ENCODE measurements at places on chromosomes 3 and 15.

DNA sequence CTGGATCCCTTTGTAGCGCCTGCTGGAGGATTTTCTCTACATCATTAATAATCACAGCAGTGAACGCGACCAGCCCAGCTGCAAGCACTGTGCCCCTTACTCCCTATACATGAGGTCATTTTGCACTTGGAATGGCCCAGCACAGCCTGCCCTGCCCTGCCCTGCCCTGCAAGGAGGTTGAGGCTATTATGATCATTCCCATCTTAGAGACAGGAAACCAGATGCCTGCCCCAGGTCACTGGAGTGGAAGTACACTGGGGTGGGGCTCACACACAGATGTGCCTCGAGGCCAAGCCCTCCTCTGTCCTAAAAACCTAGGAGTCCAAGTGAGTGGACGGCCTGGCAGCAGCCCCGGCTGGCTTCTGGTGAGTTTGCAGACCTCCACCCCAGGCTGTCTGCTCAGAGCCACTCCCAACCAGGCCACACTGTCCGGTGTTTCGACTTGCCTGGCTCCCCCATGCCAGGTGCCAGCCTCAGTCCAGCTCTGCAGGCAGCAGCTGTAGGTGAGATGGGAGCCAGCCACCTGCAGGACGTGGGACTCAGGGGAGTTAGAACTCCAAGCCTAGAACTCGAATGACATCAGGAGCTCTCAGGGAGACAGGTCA, 30.4 kb upstream of the SEC61A1 start:
- no peak for DNase-seq

- no peak for DNase-seq
Observed at GRCh38 chr15:48493084-48493762, 152.3 kb downstream of the FBN1 start.

GRCh38 chr15:95106801-95107200, 875.4 kb downstream of the MCTP2 start:
- no peak for DNase-seq

GRCh38 chr15:65963911-65964482, 94.7 kb downstream of the RAB11A start:
- DNase-seq = no peak

GRCh38 chr3:167587651-167588050, 66.1 kb downstream of the WDR49 start:
- DNase-seq = no peak

DNA sequence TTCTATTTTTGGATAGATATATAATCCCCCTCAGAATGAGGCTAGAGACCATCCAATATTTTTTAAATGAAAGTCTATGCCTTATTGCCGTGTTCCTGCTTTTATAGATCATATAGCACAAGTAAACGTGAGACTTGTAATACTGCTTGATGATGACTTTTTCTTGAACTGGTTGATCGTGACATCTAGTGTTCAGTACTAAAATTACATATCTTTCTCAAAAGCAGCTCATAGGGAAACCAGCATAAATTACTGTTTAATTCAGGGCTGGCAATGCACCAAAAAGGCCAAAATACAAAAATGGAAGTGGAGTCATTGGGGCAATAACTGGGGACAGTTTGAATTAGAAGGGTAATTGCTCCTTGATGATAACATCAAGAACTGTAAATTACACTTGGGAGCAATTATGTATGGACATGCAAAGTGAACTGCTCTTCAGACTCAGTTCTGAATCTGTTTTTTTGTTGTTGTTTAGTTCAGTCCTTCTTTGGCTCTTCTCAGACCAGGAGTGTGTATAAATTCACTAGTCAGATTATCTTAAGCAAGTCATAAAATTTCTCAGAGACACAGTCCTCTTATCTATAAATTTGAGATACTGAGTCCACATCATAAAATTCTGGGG, 325.3 kb downstream of the THSD4 start:
- no peak for DNase-seq

DNA sequence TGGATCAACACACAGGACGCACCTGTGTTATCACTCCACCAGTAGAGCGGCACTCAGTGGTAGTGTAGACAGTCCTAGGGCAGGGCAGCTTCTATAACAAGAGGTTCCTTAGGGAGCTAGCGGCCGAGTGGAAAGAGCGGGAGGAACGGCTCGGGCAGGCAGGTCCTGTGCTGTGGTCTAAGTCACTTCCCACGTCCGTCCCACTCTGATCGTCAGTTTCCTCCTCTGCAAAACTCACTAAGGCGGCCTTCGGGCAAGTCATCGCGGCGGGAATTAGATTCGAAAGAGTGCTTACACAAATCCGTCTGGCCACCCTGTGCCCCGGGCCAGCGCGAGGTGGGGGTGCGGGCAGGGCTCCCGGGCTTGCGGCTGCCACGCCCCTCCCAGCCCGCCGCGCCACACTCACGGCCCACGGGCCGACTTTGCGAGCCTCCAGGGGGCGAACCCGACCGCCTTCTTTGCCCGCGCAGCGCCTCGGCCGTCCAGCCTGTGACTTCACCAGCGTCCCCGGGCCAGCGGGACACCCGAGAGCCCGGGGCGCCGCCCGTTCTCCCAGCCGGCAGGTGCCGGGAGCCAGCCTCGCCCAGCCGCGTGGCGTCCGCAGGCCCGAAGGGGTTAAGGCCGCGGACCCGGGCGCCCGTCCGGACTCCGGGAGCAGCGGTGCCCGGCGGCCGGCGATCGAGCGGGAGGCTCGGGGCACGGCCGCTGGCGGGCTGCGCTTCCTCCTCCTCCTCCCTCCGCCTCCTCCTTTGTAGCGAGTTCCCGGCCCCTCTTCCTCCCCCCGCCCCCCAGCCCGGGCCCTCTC, 416 bp upstream of the CORO2B start:
- peak; percentile 46 for DNase-seq

- DNase-seq = no peak
Observed at GRCh38 chr15:71777216-71777943, 33.0 kb upstream of the NR2E3 start.

- DNase-seq = no peak
Observed at GRCh38 chr3:113086560-113087461, 96.0 kb downstream of the GTPBP8 start.

- DNase-seq = no peak
Observed at GRCh38 chr3:129506231-129506742, 22.2 kb upstream of the RHO start.

DNA sequence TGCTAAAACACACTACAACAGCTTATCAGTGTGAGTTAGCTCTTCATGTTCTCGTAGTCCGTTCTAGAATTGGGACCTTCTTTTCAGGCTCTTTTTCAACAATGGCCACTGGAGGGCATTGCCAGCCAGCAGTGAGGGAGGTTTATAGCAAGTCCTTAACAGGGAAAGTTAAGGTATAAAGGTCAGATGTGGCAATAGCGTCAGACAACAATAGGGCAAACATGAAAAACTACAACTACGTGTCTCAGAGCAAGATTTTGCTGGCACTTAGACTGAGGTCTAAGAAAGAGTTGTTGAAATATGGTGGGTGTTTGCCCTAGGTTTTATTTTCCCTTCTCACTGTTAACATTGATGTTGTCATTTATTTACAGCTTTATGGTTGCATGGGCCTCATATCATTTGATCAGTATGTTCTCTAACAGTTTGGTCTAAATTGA, 161.4 kb downstream of the GMNC start:
- DNase-seq = peak; percentile 19

DNA sequence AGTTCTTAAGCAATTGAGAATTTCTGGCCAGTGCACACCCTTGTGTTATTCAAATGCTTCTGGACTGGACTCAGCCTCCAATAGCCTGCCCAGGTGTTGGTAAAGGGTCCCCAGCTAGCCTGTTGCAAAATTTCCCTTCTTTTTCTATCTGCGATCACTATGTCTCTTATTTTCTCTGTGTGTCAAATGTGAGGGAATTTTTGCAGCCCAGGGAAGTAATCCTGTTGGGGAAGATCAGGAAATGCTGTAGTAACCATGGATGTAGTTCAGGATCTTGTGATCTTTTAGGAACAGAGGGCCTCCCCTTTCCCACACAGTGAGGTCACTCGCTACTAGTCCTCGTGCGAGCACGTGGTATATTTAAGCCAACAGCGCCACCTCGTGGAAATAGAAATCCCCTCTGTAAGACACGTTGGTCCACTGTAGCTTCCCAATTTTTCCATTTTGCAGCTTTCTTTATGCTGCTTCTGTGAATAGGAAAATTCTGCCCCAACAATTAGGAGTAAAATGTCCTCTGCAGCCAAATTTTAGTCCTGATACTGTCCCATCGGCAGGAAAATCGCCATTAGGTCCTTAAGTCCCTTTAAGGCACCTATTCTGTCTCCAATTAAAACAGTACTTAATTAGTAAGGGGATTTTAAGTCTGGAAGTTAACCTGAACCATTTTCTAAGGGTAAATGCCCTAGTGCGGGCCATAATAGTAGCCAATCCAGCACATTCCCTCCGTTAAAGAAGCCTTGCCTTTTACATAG, 4.0 kb upstream of the SMCO1 start:
- no peak for DNase-seq

DNA sequence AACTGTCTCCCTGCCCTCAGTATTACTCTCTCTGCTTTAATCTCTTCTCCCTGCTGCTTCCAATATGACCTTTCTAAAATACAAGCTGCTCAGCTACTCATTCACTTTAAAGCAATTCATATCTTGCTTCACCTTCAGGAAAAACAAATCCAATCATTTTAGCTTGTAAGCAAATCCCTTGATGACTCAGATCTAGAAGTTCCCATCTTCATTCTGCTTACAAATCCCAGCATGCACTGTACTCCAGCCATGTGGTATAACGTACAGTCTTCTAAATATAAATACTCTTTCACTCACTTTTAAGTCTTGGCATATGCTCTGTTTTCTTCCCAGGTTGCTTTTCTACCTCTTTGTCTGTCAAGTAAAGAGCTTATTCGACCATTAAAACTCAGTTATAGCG, 1009.1 kb upstream of the SEMA6D start:
- no peak for DNase-seq

- DNase-seq = no peak
Observed at GRCh38 chr3:81965696-81966095, 204.3 kb upstream of the GBE1 start.

- no peak for DNase-seq
Observed at GRCh38 chr3:17573396-17573795, 169.0 kb downstream of the TBC1D5 start.

DNA sequence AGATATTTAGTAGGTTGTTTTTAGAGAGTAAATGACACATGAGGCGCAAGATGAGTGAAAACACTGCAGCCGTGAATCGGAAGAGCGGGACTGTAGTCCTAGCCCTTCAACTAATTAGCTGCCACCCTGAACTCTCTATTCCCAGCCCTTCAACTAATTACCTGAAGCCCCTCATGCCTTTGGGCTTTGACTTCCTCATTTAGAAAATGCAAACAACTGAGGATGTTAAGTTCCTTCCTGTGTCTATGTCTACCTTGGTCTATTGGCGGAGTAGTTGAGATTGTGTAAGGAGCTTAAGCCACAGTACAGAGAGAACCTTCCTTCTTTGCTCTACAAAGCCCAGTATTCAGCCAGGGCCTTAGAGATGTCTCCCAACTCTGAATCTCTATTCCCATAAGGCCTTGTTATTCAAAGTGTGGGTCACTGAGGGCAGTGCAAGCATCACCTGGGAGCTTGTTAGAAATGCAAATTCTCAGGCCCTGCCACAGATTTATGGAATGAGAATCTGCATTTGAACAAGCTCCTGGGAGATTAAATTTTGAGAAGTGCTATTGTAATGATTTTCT, 71.8 kb upstream of the SCN5A start:
- DNase-seq = no peak

- DNase-seq = peak; percentile 36
Observed at GRCh38 chr3:32018757-32019564, 37.4 kb downstream of the ZNF860 start.

DNA sequence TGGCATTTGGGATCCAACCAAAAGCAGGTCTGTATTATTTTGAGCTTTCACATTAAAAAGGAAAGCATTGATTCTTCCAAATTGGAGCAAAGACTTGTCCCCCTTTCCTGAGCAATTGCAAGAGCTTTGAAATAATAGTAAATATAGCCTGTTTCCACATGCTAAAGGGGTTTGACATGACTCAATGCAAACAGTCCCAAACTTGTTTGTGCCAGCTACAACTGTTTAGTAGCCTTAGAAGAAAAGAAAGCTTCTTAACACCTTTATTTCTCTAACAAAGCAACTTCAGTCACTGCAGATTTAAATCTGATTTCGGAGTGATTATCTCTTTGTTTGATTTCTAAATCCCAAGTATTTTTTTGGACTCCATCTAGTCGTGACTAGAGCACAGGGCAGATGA, 180.2 kb downstream of the SEMA6D start:
- DNase-seq = no peak

GRCh38 chr15:77393471-77393840, 26.4 kb downstream of the PEAK1 start:
- no peak for DNase-seq

- no peak for DNase-seq
Observed at GRCh38 chr15:29615791-29616190, 206.5 kb downstream of the TJP1 start.
